Tibial nerve (tissue), 4 donors: ENCODE measurements at places on chromosomes 3 and 15. TPM values are rescaled to one million over a fixed set of nuclear protein-coding genes. Genes with fewer than 3 reads are reported as not detected.

GOLGA8J gene
- total RNA-seq, result not detected

ZMAT3 gene
- total RNA-seq, result 15.6 TPM

CACNA2D2 gene
- 1.5 TPM for total RNA-seq

GPR171 gene
- not detected for total RNA-seq

CEMIP gene
- total RNA-seq, result 1.4 TPM

STRIT1 gene
- not detected for total RNA-seq

GRCh38 chr3:43998836-43999727 is 242.6 kb upstream of the TOPAZ1 start:
- DNase-seq, result no peak

DNA sequence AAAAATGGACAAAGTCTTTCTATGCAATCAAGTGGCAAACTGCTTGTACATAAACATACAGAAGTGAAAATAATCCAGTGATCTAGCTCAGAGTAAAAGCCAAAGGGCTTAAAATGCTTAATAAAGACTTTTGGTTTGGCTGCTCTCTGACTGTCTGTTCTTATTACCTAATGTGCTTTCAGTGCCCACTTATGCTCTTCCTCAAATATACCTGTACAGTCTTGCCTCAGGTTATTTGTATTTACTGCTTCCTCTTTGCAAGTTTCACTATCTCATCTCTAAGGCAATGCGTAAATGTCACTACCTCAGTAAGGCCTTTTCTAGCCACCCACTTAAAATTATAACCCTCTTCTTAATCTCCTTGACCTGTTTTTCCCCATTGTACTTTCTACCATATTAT is 171.8 kb downstream of the EPHA6 start:
- DNase-seq, result no peak

DNA sequence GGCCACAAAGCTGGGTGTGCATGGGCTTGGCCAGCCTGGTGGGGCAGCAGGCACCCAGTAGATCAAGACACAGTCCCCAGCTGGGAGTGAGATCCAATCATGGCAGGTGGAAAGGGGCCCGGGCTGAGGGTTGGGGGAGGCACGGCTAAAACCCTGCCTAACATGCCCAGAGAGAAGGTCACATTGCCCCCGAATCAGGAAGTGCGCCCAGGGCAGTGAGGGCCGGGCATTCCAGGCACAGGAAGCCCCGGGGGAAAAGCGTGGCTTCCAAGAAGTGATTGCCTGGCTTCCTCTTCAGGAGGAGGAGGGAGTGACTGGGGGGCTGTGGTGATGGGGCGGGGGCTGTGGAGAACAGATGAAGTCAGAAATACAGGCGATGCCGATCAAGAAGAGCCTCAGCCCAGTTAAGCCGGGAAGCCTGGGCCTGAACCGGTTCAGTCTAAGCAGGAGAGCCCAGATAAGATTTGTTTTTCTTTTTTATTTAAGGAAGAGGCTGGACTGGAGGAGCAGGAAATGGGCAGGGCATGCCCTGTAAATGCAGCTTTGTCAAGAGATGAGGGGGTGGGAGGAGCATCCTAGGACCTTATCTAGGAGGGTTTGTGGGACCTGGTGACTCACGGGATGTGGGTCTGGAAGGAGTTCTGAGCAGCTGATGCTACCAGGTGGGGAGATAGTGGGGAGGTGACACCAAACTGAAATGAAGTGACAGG is 83.9 kb downstream of the CHSY1 start:
- peak; percentile 23 for DNase-seq

DNA sequence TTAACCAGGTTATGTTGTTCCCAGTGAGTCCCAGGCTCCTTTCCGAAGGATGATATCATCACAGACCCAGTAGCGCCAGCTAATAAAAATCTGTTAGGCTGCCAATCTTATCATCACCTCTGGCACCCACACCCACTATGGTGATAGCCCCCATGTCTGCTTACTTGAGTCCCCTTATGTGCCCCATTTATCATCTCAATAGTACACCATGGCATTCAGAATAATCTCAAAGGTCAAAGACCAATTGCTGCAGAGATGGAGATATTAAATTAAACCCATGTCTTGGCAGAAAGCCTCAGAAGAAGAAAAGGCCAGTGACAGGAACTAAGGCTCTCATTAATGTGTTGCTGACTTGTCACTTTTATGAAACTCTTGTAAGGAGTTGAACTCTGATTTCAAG is 32.8 kb downstream of the CPNE4 start:
- no peak for DNase-seq

DNA sequence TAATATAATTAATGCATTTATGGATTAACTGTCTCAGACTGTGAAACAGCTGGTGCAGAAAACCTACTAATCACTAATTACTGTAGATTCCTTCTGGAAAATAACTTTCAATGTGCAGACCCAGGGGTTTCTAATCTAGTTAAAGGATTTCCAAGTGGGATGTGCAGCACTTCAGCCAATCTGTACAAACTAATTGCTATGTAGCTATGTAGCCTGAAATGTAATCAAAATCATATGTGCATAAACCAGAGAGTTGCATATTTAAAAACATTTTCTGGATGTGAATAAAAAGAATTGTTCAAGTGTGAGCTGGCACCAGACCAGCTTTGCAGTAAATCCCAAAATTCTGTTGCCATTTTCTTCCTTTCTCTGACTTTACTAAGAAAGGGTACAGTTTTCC is 127.5 kb upstream of the CD96 start:
- no peak for DNase-seq

DNA sequence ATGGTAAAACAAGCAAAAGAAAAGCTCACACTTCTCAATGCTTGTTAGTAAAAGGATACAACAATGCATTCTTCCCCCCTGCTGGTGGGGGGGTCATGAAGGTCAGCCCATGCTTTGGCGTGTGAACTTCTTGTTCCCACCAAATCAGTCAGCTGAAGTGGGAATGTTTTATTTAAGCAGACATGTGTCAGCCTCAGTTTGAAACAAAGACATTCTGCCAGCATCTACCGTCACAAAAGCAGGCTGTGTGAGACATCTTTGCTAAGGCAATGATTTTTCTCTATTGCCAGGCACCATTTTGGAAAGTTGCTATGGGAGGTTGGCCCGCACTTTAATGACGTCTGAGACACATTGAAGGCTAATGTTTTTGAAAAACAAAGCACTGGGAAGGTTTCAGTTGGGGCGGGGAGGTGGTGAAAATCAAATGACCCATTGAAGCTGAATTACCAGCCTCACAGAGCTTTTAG is 206.6 kb downstream of the TLE3 start:
- no peak for DNase-seq

- DNase-seq, result peak; percentile 16
Measured at GRCh38 chr3:122299872-122300460, 25.1 kb upstream of the CSTA start.

GRCh38 chr15:78372880-78373279 is 32.7 kb downstream of the CRABP1 start:
- DNase-seq, result no peak

DNA sequence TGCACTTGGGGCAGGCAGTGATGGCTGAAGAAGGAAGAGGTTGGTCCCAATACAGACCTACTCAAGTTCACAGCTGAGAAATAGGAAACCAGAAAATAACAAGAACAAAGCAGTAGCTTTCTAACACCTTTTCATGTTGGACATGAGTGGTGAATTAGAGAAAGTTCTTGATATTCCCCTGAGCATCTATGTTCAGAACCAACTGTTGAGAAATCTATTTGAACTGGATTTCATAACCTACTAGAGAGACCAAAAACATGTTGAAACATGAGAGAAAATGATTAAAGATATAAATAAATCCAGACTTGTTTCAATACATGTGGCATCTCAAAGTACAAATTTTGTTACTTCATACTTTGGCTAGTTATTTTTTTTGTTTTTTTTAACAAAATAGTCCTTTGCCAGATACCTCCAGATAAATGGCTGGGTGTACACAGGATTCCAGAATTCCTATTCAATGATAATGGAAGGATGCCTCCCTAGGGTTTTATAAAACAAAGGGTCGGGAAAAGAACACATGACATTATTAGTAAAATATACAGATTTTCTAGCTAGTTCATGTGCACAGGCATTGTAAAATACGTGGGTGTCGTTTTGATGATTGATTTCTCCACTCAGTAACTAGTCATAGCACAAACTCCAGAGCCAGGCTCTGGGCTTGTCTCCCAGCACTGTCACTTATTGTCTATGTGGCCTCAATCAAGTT is 34.4 kb upstream of the TNFSF10 start:
- DNase-seq, result no peak

DNA sequence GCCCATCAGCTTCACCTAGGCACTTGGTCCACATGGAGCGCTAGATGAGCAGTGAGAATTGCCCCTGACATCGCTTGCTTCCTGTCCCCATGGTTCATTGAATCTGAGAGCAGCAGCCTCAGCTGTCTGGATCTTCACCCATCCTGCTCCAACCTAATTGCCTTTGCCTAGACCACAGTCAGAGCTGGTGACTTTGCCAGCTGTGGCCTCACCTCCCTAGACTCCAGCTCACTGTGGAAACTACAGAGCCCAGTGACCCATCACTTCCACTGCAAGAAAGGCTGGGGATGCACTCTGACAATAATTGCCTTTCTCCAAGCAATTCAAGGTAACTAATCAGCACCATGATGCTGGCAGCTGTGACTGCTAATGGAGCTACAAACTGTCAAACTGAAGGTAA is 30.6 kb upstream of the SLC6A1 start:
- DNase-seq, result no peak

DNA sequence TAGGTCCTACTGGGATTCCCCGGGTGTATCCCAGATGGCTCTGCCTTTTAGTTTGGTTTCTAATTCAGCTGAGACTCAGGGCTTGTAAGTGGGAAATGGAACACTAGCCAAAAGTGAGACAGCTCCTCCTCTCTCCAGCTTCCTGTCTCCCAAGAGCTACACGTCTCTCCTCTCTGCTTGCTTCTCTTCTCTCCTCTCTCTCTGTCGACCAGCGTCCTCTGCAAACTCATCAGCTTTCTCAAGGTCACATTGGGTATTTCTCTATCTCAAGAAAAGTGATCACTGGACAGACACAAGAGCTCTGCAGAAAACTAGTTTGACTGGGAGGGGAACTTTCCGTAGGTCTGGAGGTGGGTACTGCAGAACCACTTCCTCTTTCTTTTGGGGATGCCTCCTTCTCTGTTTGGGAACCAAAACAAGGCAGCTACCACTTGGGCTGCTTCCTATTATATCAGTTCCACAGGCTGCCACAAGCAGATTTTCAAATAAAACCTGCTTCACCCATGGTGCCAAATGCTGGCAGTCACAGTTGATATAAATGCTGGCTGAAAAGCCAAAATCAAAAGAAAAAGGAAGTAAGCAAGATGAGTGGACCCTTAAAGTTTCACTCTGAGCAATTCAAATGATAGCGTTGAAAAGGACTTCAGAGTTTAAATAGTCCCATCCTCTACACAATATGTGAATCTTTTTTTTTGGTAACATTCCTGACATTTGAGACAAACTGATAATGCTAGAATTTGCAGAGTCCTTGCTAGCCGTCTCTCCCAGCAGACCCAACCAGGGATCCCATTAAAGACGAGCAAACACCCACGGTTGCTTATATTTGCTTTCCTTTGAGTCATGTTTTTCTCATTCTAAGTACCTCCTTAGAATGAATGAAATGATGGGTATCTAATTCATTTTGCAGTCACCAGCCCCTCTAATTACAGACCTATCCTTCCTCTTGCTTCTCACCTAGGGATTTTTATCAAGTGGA is 7.2 kb upstream of the DYNC1LI1 start:
- DNase-seq, result no peak

- no peak for DNase-seq
Measured at GRCh38 chr3:164781755-164782154, 296.5 kb downstream of the SI start.

DNA sequence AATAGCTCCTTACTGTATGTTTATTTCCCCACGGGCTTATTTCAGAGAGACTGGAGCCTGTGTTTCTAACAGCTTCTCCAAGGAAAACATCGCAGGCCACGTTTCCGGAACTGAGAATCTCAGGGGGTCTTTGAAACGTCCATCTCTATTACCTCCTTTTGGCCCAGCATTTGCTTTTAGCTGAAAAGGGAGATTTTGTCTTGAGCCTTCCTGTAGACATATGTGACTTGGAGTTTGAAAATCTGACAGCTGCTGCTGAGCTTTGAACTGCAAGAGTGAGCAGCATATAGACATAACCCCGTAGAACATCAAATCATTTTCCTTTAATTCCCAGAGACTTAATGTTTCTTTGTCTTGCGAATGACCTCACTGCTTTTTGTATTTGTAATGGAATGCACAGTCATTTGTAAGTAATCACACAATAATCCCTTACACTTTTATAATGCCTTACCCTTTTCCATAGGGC is 54.6 kb downstream of the LPP start:
- no peak for DNase-seq
